Vagina (tissue), 2 donors: ENCODE measurements at places on chromosomes 3 and 15.

DNA sequence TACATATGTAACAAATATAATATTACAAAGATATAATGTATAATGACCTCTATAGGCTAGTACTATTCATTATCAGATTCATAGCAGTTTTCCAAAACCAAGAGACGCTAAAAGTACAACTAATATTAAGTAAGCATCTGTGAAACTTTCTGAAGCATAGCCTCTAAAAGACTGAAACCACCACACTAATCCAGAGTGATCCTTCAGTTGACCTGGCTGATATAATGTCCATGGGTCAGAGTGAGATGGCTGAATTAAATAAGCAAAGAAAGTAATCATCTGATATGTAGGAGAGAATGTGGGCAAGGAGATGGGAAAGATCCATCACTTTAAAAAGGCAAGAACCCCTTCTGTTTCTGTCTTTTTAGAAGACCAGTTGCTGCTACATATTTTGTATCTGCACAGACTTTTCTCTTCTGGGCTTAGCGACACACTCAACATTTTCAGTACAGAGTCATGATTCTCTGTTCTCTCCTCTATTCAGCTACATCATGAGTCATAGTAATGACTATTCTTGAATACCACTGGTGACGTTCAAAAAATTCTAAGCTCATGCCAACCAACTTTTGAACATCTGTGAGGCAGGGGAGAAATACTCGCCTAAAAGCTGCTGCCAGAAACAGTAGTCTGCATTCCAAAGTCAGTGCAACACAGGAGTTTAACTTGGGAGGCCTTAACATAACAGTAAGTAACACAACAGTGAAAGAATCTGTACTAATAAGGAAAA, 149.6 kb downstream of the MAGI1 start:
- no peak overlapping the region for H3K27ac ChIP-seq
- H3K36me3 ChIP-seq: no peaks in the 10 kb centered on the region
- no peaks in the 10 kb centered on the region for H3K27me3 ChIP-seq
- no peak overlapping the region for H3K4me3 ChIP-seq
- no peak for DNase-seq

DNA sequence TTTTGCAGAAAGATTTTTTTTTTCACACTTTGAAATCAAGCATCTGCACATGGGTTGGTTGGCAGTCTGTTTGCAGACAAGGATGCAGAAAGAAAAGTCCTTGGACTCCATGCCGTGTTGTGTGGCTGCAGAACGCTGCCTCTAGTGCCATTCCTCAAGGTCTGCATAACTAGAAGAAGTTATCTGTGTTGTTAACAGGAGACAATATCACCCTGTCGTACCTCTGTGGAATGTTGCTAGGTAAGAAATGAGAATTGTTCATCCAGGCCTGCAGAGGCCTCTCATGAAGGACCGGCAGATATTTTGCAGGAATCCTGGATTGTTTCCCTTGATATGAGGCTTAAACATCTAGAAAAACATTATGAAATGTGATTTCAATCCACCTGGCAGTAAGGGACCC, 58.5 kb upstream of the PPARG start:
- H3K4me3 ChIP-seq: no peak overlapping the region
- H3K4me1 ChIP-seq: peaks cover 14% of the 10 kb centered on the region
- DNase-seq: no peak
- H3K27ac ChIP-seq: no peak overlapping the region
- H3K27me3 ChIP-seq: no peaks in the 10 kb centered on the region

GRCh38 chr3:188855675-188856074, 316.1 kb upstream of the TPRG1 start:
- no peak for DNase-seq
- H3K27ac ChIP-seq: peak overlapping the region; percentile 37
- H3K4me3 ChIP-seq: no peak overlapping the region
- no peaks in the 10 kb centered on the region for H3K36me3 ChIP-seq

- H3K4me1 ChIP-seq: no peaks in the 10 kb centered on the region
- no peaks in the 10 kb centered on the region for H3K36me3 ChIP-seq
- no peak overlapping the region for H3K27ac ChIP-seq
These were observed 8.0 kb upstream of the KBTBD8 start for GRCh38 chr3:66989860-66990696.

DNA sequence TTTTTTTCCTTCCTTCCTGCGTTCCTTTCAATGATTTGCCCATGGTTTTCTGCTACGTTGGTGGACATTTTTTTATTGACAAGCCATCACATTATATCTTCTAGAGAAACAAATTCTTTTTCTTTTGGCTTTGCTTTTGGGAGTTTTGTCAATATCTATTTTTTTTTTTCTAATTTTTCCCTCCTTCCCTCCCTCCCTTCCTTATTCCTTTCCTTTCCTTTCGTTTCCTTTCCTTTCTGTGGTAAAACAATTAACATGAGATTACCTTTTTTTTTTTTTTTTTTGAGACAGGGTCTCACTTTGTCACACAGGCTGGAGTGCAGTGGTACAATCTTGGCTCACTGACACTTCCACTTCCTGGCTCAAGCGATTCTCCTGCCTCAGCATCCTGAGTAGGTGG, 153.7 kb downstream of the THRB start:
- no peaks in the 10 kb centered on the region for H3K27me3 ChIP-seq
- peaks cover 10% of the 10 kb centered on the region for H3K4me1 ChIP-seq
- no peaks in the 10 kb centered on the region for H3K36me3 ChIP-seq
- H3K4me3 ChIP-seq: no peak overlapping the region
- no peak for DNase-seq

DNA sequence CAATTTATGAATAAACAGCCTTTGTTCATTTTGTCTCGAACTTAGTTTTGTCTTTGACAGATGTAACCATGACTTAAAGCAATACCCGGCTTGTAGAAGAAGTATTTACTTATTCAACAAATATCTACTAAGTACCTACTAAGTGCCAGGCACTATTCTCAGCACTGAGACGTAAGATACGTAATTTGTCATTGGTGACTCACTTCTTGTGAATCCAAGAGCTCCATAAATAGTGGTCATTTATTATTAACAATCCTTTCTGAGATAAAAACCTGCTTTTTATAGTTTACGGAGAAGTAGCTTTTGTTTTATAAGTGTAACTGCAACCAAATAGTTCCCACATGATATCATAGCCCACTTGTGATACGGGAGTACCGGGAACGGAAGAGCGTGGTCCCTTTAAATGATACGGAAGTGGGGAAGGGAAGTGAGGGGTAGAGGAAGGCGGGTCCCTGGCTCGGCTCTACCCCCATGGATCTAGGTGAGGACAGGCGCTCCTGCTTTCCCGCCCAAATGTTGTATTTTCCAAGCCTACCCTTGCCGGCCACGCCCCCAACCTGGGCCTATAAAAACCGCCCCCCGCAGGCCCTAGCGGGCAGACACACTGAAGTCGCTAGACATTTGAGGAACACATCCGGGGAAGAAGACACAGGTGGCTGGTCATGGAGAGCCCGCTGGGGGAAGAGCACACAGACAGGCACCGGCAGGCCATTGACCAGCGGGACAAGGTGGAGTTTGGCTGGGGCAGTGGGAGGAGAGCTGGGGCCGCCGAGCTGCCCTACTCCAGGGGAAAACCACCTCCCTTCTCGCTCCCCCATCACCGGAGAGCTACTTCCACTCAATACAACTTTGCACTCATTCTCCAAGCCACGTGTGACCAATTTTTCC, at the start of gene SAMMSON:
Gene SAMMSON, plus strand, starts transcription at position 594 of the 888 bp plus-strand sequence.
- peak within 1 kb of the TSS; percentile 24 for H3K4me3 ChIP-seq
- H3K4me1 ChIP-seq: peaks cover 7% of the 10 kb centered on the region
- no peak for DNase-seq
- no peaks in the 10 kb centered on the region for H3K27me3 ChIP-seq
- no peaks in the 10 kb centered on the region for H3K36me3 ChIP-seq

DNA sequence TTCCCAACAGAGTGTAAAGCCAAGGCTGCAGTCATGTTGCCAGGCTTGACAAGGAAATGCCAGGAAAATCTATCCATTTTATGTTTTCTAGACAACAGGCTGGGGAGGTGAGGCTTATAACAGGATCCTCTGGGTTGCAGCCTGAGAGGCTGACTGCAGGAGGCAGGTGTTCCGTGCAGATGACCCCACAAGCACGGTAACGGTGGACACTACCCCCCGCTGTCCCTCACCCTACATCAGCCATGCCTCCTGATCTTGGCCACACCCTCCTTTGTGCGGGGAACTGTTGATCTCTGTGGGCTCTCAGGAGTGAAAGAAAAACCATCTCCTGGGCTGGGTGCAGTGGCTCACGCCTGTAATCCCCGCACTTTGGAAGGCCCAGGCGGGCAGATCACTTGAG, 68.0 kb upstream of the ADPGK start:
- H3K36me3 ChIP-seq: no peaks in the 10 kb centered on the region
- H3K4me3 ChIP-seq: no peak overlapping the region
- H3K4me1 ChIP-seq: no peaks in the 10 kb centered on the region
- no peaks in the 10 kb centered on the region for H3K27me3 ChIP-seq
- no peak for DNase-seq

DNA sequence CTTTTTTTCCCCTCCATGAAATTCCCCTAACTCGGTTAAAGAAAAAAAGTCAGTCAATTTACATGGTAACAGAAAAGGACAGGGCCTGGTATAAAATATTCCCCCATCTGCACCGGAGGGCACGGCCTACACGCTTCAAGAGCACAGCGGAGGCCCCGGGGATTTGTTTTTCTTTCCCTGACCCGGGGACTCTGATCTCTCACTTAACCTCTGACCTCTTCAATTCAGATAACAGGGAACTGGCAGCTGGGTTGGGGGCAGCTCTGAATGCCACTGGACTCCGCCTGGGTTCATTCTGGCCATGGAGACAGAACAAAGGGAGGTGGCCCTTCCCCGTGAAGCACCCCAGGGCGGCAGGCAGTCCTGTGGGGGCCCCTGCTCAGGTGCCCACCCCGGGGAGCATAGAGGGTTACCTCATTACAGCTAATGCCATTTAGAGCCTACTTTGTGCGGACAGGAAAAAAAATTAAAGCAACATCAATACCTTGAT, 257.5 kb downstream of the SHQ1 start:
- no peaks in the 10 kb centered on the region for H3K27me3 ChIP-seq
- DNase-seq: no peak
- no peaks in the 10 kb centered on the region for H3K36me3 ChIP-seq
- no peak overlapping the region for H3K4me3 ChIP-seq
- H3K27ac ChIP-seq: no peak overlapping the region

DNA sequence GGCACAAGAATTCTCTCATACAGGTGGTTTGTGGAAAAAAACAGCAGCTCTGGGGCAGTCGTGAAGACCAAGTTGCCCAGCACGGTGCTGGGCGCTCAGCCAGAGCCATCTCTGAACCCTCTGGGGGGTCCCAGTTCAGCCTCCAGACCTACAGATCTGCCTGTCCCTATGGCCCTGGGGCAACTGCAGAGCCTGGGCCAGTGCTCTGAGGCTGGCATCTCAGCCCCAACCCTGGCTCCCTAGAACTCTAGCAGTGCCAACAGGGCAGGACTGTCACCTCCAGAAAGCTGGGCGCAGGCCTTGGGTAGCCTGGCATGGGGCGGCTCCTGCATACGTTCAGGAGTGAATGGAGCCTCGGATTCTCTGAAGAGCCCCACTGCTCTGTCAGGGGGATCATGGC, 44.7 kb downstream of the DNAJB8 start:
- DNase-seq: no peak
- H3K27ac ChIP-seq: no peak overlapping the region
- no peak overlapping the region for H3K4me3 ChIP-seq
- H3K27me3 ChIP-seq: no peaks in the 10 kb centered on the region
- H3K36me3 ChIP-seq: no peaks in the 10 kb centered on the region

GRCh38 chr3:14672588-14672987, 2.4 kb upstream of the C3orf20 start:
- no peaks in the 10 kb centered on the region for H3K4me1 ChIP-seq
- no peaks in the 10 kb centered on the region for H3K27me3 ChIP-seq
- peaks cover 4% of the 10 kb centered on the region for H3K36me3 ChIP-seq
- no peak for DNase-seq
- no peak overlapping the region for H3K27ac ChIP-seq
